ENCODE measurements at places on chromosomes 3 and 15. TPM values are rescaled to one million over a fixed set of nuclear protein-coding genes. Genes with fewer than 3 reads are reported as not detected.

GRCh38 chr15:41919954-41920538 is 26.2 kb upstream of the SPTBN5 start:
- no peak overlapping the region for H3K4me3 ChIP-seq
- no peak overlapping the region for H3K27ac ChIP-seq
- H3K4me1 ChIP-seq = peaks cover 36% of the 10 kb centered on the region
- no peaks in the 10 kb centered on the region for H3K27me3 ChIP-seq

GRCh38 chr15:92502336-92502735 is 108.7 kb downstream of the ST8SIA2 start:
- no peak overlapping the region for H3K4me3 ChIP-seq
- H3K36me3 ChIP-seq = no peaks in the 10 kb centered on the region
- H3K27ac ChIP-seq = no peak overlapping the region
- H3K4me1 ChIP-seq = no peaks in the 10 kb centered on the region

- no peak overlapping the region for H3K4me3 ChIP-seq
- no peak for DNase-seq
Measured at GRCh38 chr3:70806556-70806955, 494.1 kb upstream of the MDFIC2 start.

DNA sequence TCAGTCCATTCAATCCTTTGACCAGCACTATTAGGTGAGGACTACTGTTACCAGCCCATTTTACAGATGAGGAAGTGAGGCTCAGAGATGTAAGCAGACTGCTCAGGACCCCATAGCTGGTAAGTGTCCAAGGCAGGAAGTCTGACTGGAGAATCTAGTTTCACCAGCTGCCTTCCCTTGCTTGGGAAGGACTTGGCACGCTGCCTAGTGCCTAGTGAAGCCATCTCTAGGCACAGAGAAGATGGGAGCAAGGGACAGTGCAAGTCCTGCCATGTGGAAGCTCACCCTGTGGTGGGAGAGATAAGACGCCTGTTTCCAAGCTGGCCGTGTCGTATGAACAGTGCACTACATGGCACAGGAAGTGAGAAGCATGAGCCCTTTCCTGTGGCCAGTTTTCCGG is 111.8 kb upstream of the TMC3 start:
- H3K36me3 ChIP-seq = no peaks in the 10 kb centered on the region
- H3K4me1 ChIP-seq = no peaks in the 10 kb centered on the region
- no peak overlapping the region for H3K27ac ChIP-seq

DNA sequence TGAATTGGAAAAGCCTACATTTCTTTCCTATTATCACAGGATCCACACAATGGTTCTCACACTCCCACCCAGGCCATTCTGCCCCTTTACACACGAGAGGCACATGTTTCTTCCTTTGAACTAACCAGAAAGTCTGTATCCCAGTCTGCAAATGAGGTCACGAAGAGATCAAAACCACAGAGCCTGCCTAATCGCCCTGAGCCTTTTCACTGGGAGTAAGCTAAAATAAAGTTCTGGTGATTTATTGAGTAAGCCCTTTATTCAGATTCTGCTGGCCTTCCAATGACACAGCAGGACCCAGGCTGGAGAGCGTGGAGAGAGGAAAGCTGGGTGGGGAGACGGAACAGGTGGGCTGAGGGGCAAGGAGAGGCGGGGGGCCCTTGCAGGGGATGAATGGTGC is 78.7 kb downstream of the ATP1B3 start:
- H3K4me1 ChIP-seq = peaks cover 3% of the 10 kb centered on the region
- no peak for DNase-seq
- peaks cover 7% of the 10 kb centered on the region for H3K36me3 ChIP-seq
- no peak overlapping the region for H3K4me3 ChIP-seq

GRCh38 chr3:126397610-126398422 is 3.1 kb downstream of the CFAP100 start:
- H3K36me3 ChIP-seq = no peaks in the 10 kb centered on the region
- DNase-seq = no peak
- no peak overlapping the region for H3K4me3 ChIP-seq
- H3K27me3 ChIP-seq = peaks cover 24% of the 10 kb centered on the region

DNA sequence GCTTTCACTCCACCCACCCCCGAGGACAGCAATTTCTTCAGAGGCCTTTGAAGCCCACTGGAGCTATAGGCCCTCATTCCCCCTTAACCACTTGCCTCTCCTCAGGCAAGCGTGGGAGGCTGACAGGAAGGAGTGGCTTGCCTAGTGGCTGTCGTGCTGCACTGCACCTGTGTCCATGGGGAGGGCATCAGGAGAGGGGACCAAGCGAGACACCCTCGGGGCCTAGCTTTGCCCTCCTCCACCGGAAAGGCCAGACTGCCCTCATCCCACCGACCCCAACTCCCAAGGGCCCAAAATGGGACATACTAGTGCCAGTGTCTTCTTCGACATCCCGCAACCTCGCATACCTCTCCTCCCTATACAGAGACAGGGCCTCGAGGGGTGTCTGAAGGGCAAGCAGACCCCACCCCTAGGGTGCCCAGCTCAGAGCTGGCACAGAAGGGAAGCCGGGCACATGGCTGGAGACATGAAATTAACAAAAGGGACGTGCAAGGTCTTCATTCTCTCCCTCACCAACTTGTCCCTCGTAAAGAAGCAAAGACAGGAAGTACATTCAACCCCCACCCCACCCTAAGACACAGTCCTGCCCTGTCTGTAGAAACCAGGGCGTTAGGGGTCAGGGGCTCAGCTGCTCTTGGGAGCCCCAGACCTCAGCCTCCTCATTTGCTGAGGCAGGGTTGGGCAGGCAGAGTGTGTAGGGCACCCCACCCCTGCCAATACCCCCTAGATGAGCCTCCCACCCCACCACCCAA is 24.3 kb downstream of the VIPR1 start:
- H3K27me3 ChIP-seq = no peaks in the 10 kb centered on the region
- H3K27ac ChIP-seq = peak overlapping the region; percentile 76
- H3K4me3 ChIP-seq = peak overlapping the region; percentile 63
- peaks cover 35% of the 10 kb centered on the region for H3K4me1 ChIP-seq
- peak; percentile 81 for DNase-seq
- peaks cover 7% of the 10 kb centered on the region for H3K36me3 ChIP-seq

- no peak overlapping the region for H3K27ac ChIP-seq
- no peak for DNase-seq
- H3K27me3 ChIP-seq = peaks cover 1% of the 10 kb centered on the region
- H3K4me1 ChIP-seq = no peaks in the 10 kb centered on the region
- H3K36me3 ChIP-seq = no peaks in the 10 kb centered on the region
Measured at GRCh38 chr3:105285653-105286241, 81.0 kb upstream of the ALCAM start.

DNA sequence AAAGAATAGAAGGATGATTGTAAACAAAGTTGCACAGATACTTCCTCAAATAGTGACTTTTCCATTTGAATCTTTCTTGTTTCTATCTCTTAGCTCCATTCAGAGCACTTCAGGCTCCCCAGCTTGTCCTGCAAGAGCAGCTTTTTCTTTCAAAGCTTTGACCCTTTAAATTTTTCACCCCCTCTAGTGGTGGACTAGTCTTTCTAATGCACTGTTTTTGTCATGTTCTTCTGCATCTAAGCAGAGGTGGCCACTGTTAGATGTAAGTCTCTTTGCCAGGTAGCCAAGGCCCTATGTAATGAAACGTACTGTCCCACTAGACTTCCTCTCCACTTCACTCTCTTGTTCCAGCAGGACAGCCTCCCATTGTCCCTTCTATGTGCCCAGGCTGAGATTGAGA is 74.0 kb upstream of the MANF start:
- H3K4me1 ChIP-seq = no peaks in the 10 kb centered on the region
- H3K4me3 ChIP-seq = no peak overlapping the region
- H3K27me3 ChIP-seq = no peaks in the 10 kb centered on the region
- H3K27ac ChIP-seq = no peak overlapping the region
- DNase-seq = peak; percentile 62

DNA sequence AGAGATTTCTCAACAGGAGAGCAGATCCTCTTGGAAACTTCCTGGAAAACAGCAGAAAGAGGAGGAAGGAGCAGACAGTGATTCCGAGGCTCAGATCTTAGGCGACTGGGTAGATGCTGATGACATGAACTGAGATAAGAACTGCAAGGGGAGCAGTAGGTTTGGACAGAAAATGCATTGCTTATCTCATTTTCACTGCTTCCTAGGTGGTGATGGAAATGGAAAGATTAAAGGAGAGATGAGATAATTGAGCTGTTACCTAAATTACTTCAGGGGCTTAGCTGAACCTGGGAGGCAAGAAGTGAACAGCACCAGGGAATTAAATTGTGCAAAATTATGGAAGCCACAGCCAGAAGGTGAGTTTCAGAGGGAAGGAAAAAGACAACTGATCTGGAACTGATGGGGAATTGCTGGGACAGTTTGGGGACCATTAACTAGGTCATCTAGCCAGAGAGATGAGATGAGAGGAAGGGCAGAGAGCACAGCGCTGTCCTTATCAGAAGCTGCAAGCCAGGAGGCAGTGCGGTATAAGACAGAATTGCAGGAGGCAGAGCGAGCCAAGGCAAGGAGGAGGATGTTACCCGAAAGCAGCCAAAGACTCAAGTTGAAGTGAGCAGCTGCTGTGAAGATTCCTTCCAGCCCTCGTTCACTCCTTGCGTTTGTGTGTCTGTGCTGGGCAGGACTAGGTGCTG is 140.4 kb downstream of the SRGAP3 start:
- no peaks in the 10 kb centered on the region for H3K4me1 ChIP-seq
- H3K27ac ChIP-seq = no peak overlapping the region
- no peak for DNase-seq
- no peak overlapping the region for H3K4me3 ChIP-seq
- no peaks in the 10 kb centered on the region for H3K27me3 ChIP-seq
- H3K36me3 ChIP-seq = no peaks in the 10 kb centered on the region

- H3K27me3 ChIP-seq = no peaks in the 10 kb centered on the region
- no peak overlapping the region for H3K27ac ChIP-seq
- H3K4me3 ChIP-seq = no peak overlapping the region
- H3K4me1 ChIP-seq = no peaks in the 10 kb centered on the region
Measured at GRCh38 chr3:58638591-58638990, 28.0 kb downstream of the FAM3D start.

DNA sequence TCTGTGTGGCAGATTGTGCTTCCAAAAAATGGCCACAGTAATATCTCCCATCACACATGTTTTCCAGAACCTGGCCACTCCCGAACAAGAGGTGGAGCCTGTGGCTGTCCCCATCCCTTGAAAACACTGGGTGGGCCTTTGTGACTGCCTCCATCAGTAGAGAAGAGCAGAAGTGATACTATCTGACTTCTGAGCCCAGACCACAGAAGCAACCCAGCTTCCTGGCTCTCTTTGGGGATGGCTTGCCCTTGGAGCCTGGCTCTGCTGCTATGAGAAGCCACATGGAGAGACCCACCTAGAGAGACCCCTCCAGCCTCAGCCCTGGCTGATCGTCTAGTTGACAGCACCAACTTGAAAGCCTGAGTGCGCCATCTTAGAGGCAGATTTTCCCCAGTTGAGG is 39.8 kb upstream of the CMTM8 start:
- DNase-seq = no peak
- H3K27ac ChIP-seq = no peak overlapping the region
- H3K36me3 ChIP-seq = no peaks in the 10 kb centered on the region

DNA sequence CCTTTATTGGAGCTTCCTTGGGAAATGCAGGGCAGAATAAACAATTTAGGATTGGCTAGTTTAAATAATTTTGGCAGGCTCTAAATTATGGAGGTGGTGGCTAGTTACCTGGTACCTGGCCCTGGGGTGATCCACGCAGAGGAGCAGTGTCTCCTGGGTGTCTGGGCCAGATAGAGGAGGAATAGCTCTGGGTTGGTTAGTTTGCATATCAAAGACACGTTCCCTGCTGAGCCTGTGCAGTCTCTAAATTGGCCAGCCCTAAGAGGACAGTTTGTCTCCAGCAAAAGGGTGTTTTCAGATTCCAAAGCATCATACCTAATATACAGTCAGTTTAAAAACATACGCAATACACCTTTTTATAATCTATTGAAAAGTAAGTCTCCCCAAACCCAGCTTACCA is 333.3 kb upstream of the TPM1 start:
- no peaks in the 10 kb centered on the region for H3K36me3 ChIP-seq
- H3K27me3 ChIP-seq = no peaks in the 10 kb centered on the region
- peaks cover 7% of the 10 kb centered on the region for H3K4me1 ChIP-seq
- H3K4me3 ChIP-seq = no peak overlapping the region
- no peak for DNase-seq
- H3K27ac ChIP-seq = no peak overlapping the region

DNA sequence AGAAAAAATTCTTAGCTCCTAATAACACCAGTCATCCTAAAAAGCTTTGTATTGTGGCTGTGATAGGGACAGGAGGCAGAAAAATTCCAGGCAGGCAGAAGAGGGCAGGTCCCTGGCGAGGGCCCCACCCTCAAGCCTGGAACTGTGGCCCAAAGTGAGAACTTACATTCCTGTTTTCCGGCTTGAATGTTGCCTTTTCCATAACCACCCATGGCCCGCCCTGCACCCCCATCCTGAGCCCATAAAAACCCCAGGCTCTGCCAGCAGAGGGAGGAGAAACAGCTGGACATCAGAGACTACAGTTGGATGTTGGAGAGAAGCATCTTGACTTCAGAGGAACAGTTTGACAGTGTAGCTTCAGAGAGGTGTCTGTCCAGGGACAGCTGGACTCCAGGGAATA is 37.3 kb downstream of the SLCO2A1 start:
- no peak for DNase-seq
- H3K4me3 ChIP-seq = no peak overlapping the region
- peaks cover 8% of the 10 kb centered on the region for H3K27me3 ChIP-seq
- H3K4me1 ChIP-seq = no peaks in the 10 kb centered on the region
- H3K27ac ChIP-seq = no peak overlapping the region

GRCh38 chr3:41148478-41148877 is 50.8 kb upstream of the CTNNB1 start:
- no peak overlapping the region for H3K27ac ChIP-seq
- no peak for DNase-seq
- H3K27me3 ChIP-seq = no peaks in the 10 kb centered on the region
- no peaks in the 10 kb centered on the region for H3K36me3 ChIP-seq

DNA sequence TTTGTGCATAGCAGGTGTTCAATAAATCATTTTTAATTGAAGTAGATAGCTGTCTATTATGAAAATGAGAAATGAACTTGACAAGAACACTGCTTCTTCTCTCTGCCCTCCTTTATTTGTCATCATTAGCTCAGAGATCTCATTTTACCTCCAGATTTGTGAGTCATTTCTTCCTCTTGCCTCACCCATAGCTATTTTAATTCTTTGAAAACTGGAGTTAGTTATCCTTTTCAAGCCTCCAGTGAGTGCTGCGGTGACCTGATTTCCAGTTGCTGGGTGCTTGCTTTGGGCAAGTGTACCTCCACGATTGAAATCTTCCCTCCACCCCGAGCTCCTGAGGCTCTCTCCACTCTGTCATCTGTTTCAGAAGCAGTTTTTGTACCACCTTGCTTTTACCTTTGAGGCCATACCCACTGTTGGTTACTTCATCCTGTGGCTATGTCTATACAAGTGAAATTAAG is 114.6 kb downstream of the NFKBIZ start:
- peaks cover 11% of the 10 kb centered on the region for H3K27me3 ChIP-seq
- H3K4me1 ChIP-seq = peaks cover 15% of the 10 kb centered on the region
- H3K4me3 ChIP-seq = no peak overlapping the region
- DNase-seq = peak; percentile 57

The WDR48 gene
- total RNA-seq = 40.5 TPM

The SNURF gene
- 10.5 TPM for total RNA-seq

The LMOD3 gene
- not detected for total RNA-seq

The LSAMP gene
- total RNA-seq = not detected

The GPR156 gene
- total RNA-seq = not detected

The MAP6D1 gene
- 2.1 TPM for total RNA-seq

The GPR149 gene
- total RNA-seq = not detected

The ZPLD1 gene
- not detected for total RNA-seq

The NTRK3 gene
- total RNA-seq = 1.6 TPM

The HGD gene
- total RNA-seq = 0.19 TPM

The AGTR1 gene
- total RNA-seq = not detected

The SYNPR gene
- total RNA-seq = not detected

All from activated CD4-positive, alpha-beta T cell treated with anti-CD3 and anti-CD28 coated beads, Interleukin-2, amount 10 ng/mL, durations not matched to agents 24 days and 14 days (primary cell).